Fibroblast of skin of back (primary cell): ENCODE measurements at places on chromosomes 11 and 22.
A peak's percentile ranks its signal among the peaks of the same experiment; 100 is the strongest.

DNA sequence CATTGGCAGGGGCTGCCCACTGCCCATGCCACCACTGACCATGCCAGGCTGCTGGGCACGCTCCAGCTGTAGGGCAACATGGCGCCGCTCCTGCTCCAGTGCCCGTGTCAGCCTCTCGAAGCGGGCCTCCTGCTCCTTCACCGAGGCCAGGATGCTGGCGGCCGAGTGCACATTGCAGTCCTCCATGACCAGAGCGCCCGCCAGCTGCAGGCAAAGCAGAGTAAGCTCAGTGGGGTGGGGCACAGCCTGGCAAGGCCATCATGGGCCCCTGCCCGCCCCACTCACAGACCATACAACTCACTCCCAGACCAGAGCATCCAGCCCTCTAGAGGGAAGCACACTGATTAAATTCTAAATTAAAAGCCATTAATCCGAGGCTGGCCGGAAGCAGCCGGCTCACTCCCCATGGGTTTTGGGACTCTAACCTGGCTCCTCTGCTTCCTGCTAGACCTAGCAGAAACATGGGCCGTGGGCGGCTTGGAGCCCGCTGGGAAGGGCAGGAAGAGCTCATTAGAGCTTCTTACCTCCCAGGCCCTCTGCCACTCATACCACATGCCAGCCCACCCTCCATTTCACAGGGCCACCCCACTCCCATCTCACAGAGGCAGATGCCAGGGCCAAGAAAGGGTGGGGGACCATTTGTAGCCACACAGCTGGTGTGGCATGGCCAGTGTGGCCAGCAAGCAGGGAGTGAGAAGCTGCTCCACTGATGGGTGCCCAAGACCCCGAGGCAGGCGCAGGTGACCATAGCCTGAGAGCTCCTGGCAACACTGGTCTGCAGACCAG, 25.8 kb downstream of the ARVCF start:
- DNase-seq: no peak

DNA sequence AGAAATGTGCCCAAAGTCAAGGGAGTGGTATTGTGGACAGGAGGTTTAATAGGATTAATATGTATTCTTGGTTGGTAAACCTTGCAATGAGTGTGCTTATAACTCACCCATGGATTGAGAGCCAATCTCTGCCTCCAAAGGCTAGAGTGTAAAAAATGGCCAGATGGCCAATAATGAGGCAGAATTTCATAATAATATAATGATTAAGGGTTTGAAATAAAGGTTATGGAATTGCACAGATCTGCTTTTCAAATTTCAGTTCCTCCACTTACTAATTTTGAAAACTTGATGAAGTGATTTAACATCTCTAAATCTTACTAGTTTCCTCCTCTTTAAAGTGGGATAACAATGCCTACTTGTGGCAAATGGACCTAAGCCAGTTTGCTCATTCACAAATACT, 94.8 kb downstream of the BDNF start:
- no peak for DNase-seq

DNA sequence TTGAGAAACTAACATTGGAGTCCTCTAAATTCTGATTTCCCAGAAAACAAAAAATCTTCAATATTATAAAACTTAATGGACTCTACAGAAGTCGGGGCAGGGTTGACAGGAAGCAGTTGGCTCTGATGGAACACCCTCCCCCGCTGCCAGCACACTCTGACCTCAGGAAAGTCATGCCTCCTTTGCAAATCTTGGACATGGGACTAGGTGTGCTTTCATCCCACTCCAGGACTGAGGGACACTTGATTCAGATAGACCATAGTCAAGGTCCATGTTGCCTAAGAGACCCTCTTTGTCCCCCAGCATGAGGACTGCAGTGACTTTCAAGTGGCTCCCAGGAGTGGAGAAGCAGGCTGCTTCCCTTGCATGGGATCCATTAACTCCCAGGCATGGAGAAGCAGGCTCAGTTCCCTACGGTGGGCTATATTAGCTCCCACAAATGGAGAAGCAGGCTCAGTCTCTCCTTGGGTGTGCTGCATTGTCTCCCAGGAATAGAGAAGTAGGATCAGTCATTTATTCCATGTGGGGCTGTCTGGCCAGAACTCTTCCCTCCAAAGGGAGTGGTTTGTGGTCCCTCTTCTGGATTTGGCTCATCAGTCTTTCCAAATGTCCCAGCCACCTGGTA, 38.3 kb downstream of the C22orf31 start:
- no peak for DNase-seq

DNA sequence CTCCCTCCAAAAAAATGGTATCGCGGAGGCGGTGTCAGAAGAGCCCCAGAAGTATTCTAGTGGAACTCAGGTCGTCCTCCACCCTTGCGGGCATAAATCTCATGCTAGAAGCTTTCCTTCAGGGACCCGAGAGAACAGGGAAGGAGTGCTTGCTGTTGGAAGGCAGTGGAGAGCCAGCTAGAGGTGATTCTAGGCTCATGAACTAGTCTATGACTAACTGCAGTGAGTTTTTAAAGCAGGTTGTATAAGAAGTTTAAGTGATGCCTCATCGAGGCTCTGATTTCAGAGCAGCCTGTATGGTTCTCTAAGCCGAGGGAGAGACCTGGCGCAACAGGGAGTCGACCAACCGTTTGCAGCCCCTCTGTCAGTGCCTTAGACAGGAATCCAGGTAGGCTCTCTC, 85.7 kb downstream of the TBC1D22A start:
- no peak for DNase-seq

DNA sequence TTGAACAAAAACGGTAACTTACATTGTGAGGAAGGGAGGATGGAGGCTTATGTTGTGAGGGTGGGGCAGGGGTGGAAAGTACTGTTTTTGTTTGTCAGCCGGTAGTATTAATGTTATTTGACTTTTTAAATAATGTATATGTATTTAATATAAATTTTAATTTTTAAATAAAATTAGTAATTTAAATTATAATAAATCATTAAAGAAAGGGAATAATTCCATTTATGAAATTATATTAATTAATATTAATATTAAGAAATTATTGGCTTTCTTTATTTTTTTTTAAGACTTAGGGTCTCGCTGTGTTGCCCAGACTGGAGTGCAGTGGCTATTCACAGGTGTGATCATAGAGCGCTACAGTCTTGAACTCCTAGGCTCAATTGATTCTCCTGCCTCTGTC, 24.0 kb upstream of the TNRC6B start:
- no peak for DNase-seq

GRCh38 chr22:43796567-43796966, 15.5 kb downstream of the EFCAB6 start:
- DNase-seq: peak; percentile 50

DNA sequence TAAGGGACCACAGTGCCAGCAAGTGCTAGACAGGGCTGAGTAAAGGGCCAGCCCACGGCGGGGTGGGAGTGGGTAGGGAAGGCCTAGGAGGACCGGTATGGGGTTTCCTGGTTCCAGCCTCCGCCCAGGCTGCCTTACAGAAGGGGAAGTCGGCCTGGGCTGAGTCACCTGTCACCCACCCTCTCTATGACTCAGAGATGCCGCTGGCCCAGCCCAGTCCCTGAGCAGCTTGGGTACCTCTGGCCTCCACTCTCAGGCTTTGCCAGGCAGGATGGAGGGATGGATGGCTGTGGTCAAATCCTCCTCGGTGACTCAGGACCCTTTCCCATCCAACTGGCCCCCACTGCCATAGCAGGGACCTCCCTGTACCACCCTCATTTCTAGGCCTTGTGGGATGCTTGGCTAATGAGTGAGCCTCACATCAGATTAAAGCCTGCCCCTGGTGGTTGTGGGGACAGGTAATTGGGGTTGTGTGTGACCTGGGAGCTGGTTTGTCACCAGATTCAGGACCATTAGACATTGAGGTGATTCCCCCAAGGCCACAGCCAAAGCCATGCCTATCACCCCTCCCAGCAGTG, 13.9 kb downstream of the SLC35E4 start:
- DNase-seq: peak; percentile 86

GRCh38 chr11:16921019-16921418, 93.2 kb downstream of the PLEKHA7 start:
- DNase-seq: no peak
